ENCODE measurements at places on chromosomes 6 and 20.

- peak; percentile 80 for DNase-seq
These were observed 41.0 kb upstream of the HIVEP1 start for GRCh38 chr6:11971154-11971553.

GRCh38 chr6:154995254-154996015 is at the start of gene TIAM2:
Gene TIAM2, plus strand, starts transcription at chr6:154995315. Its CDS starts 133,909 bp downstream, at chr6:155129224.
- peak; percentile 24 for DNase-seq

- no peak for DNase-seq
These were observed 142.9 kb downstream of the BMP7 start for GRCh38 chr20:57123504-57123903.

DNA sequence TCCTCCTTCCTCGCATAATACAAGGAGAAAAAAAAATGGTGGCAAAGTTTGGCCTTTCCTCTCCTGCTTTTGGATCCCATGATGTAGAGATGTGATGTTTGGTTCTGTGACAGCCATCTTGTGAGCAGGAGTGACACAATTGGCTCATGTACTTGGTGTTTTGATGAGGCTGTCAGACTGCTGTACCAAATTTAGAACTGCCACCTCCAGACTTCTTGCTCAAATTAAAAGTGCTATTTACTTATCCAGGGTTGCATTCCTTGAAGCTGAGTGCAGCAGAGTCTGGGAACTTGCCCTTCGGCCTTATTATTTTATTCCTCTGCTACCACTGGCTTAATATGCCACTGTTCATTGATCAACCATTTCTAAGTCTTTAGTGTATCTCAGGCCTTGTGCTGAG is 21.9 kb downstream of the BCAS1 start:
- no peak for DNase-seq

DNA sequence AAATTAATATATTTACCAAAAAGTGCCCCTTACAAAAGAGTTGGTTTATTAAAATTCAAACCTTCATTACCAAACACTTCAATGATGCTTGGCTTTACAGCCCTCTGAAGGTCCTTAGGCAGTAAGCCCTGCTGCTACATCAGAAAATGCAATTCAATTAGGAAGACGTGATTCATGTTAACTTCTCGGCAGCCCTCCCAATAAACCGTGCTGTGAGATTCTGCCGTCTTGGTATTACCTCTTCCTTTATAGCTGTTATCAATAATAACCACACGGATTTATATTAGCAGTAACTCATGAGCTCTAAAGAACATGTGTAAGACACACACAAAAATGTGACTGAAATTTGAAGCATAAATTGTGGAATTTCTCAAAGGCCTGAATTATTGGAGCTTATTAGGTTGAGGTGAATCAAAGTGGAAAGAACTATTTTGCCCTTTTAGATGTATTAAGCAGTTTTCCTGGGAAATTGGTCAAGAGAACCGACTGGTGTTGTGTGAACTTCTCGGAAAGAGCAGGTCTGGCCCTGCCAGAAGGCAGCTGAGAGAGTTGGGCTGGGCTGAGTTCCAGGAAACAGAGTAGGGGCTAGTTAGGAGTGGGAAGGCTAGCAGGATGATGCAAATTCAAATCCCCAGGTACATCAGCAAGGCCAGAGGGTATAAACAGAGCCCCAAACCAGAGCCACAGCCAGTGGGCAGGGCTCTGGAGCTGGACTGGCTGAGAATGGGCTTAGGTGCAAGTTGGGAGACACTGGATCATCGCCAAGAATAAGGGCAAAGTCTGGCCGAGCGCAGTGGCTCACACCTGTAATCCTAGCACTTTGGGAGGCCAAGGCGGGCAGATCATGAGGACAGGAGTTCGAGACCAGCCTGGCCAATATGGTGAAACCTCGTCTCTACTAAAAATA is 33.1 kb downstream of the FGD2 start:
- DNase-seq: no peak

GRCh38 chr6:11783524-11784064 is 5.0 kb upstream of the ADTRP start:
- no peak for DNase-seq

GRCh38 chr20:59628171-59628570 is 23.8 kb downstream of the PHACTR3 start:
- DNase-seq: no peak

DNA sequence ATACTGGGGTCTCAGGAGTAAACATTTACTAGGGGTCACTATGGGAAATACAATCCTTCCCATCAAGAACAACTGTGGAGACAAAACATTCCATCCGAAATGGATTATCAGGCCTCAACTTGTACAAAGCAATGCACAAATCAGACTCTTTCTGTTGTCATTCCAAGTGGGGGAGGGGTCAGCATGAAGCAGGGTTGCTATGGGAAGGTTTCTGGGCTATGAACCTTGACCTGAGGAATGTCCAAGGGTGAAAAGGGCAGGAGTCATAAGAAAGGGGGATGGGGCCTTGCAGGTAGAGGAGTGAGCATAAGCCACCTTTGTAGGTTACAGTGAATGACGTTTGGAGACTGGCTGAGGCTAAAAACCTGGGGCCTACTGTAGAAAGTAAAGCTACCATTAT is 3.1 kb downstream of the METTL24 start:
- DNase-seq: no peak

Measured in ELR (cell line).